ENCODE measurements at places on chromosomes 6 and 20.

DNA sequence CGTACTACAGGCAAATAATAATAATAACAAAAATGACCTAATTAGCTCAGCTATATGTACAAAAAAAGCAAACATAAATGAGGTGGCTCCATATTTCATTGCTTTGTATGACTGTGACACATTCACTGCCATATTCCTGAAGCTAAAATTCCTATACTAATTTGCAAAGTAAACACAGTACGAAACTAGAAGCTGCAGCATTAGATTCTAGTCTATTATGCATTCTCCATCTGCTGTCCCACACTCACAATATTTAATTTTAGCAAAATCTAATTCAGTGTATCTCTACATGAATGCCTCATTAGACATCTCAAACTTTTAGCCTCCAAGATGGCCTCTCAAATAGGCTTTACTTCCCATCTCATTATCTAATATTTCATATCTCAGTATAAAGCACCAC lies 55.1 kb downstream of the ATG5 start:
- no peak for DNase-seq

- no peak for DNase-seq
Measured at GRCh38 chr6:115539531-115539930, 521.2 kb downstream of the FRK start.

- DNase-seq, result no peak
Measured at GRCh38 chr6:42271834-42272805, 54.5 kb upstream of the MRPS10 start.

DNA sequence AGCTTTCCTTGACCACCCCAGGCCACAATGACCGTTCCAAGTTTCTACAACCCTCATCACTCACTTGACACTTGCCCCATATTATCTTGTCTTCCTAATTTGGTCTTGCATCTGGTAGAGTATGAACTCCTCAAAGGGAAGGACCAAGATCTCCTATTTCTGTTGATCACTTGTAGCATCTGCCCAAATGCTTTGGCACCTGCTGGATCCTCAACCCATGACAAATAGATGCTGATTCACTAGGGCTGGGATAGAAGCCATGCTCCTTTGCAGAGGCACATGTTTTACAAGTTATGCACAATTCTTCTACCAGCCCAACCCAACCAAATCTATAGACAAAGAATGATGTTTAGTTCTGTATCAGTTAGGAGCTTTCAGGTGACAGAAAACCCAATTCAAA lies 110.7 kb downstream of the UNC5CL start:
- DNase-seq, result no peak

DNA sequence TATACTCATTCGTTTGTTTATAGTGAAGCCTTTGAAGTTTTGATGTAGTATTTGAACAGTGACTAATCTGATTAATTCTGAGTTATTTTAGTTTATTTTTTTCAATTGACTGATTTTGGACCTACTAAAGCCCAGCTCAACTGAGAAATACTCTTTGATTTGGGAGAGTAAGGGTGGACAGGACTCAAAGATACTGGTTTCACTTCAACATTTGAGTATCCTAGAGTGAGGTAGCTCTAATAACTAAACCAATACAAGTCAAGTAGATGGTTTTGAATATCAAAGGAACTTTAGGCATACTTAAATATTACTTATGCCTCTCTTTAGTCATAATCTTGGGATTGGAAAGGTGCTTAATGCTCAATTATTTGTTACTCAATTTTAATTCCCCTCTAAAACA lies 65.6 kb downstream of the ZNF292 start:
- DNase-seq, result no peak

DNA sequence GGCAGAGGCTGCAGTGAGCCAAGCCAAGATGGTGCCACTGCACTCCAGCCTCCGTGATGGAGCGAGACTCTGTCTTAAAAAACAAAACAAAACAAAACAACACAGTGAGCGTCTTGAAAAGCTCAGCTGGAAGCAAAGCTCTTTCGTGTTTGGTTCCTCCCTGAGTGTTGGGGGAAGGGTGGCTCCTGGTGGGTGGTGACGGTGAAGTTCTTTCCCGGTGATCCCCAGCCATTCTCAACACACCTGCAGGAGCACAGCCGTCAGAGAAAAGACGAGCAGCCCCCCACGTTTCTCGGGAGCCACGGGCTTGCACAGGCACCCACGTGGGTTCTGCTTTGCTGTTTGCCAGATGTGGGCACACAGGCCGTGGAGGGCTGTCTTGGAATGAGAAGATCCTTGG lies 3.2 kb downstream of the BHLHE23 start:
- no peak for DNase-seq

GRCh38 chr6:134233180-134233955 lies 84.5 kb downstream of the SGK1 start:
- DNase-seq, result no peak

DNA sequence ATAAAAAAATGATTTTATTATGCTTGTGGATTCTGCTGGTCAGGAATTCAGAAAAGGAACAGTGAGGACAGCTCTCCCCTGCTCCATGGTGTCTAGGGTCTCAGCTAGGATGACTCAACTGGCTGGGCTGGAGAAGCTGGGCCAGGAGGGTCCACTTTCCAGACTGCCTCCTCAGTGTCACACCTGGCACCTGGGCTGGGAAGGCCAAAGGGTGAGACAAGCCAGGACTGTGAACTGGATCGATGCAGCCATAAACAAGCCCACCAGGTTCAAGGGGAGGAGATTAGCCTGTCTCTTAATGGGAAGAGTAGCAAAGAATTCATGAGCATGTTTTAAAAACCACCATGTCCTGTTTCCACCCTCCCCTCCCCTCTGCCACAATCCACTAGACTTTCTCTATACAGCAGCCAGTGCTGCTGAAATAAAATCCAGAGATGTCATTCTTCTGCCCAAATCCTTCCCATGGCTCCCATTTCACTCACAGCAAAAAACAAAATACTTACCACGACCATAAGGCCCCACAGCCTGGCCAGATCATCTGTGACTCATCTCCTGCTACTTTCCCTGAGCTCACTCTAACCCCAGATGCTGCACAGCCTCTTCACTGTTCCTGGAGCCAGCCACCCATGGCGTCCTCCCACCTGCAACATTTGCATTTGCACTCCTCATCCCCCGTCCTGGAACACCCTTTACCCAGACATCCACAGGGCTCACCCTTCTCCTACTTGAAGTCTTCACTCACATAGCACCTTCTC lies 13.8 kb downstream of the SPTLC3 start:
- DNase-seq, result peak; percentile 36

GRCh38 chr20:49951151-49951550 lies 15.0 kb downstream of the RNF114 start:
- peak; percentile 49 for DNase-seq
